ENCODE measurements at places on chromosomes 4 and X.

- DNase-seq, result no peak
Measured at GRCh38 chr4:140673729-140674128, 82.5 kb downstream of the TBC1D9 start.

GRCh38 chr4:39256436-39256835, 74.1 kb downstream of the WDR19 start:
- peak; percentile 71 for DNase-seq

GRCh38 chr4:81905971-81906370, 434.3 kb upstream of the RASGEF1B start:
- DNase-seq, result no peak

DNA sequence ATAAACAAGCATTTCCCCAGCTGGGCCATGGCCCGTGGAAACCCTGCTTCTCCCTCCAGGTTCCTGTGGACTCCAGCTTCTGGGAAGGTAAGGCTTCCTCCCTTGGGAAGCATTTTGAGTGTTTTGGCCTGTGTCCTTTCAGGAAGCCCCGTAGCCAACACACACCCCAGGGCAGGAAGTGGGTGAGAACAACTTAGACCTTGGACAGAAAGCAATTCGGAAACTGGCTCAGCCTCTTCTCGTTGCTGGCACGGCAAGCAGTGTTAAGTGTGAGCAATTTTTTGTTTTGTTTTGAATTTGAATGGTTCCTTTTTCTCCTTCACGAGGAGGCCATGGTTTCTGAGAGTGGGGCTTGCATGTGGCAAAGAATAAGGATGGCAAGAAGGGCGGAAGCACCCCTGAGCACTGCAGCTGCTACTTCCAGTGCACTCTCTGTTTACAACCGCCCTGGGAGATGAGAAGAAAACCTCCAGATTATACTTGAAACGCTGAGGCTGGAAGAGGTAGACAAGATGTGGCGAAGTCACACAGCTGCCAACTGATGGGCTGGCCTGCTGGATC, 14.1 kb upstream of the CYTL1 start:
- peak; percentile 72 for DNase-seq

DNA sequence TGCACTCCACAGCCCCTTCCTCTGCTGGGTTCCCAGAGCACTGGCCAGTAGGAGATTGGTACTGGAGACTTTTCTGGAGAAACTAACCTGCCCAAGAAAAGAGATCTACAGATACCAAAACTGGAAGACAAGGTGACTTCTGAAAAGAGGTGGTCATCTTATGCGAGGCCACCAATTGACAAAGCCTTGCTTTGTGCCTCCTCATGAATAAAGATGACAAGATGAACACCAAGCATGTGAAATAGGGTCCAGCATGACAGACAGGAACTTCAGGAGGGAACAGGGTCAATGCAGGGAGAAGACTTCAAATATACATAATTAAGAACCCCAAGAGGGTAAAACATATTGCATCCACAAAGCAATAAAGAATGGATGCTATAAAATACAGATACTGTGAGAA, 137.9 kb downstream of the APBB2 start:
- no peak for DNase-seq
